ELR (cell line): ENCODE measurements at places on chromosomes 7 and 10.

DNA sequence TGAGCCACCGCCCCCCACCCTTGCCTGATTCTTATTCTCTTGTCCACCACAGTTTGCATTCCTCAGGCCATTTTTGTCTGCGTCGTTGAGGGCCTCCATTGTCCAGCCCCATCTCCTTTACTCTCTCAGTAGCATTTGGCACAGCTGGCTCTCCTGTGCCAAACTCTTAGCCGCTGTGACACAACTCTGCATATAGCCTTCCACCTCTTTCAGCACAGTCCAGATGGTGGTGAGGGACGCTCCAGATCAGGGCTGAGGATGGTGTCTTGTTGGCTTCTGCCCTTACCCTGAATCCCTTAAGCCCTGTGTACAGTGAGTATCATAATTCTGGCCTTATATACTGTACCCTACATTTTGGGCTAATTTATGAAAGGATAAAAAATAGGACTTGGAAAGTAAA lies 45.6 kb downstream of the BMPR1A start:
- no peak for DNase-seq

DNA sequence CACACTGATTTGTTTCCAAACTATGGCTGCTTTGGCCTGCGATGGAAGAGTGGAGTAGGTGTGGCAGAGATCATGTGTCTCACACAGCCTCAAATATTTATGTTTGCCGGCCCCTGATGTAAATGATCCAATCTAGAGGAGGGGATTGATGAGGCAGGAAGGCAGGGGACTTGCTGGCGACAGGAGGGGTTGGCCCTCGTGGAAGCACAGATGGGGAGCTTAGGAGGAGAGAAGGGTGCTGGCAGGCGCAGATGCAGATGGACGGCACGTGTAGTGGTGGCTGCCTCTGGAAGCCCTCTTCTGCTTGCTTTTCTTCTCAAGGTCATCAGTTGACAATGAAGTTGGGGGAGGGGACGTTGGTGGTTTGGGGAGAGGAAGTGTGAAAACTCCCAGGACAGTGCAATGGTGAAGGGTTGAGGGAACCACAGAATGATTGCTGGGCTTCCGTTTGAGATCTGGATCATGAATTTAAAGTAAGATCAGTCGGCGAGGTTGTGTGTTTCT lies 15.4 kb downstream of the COL13A1 start:
- DNase-seq = no peak

DNA sequence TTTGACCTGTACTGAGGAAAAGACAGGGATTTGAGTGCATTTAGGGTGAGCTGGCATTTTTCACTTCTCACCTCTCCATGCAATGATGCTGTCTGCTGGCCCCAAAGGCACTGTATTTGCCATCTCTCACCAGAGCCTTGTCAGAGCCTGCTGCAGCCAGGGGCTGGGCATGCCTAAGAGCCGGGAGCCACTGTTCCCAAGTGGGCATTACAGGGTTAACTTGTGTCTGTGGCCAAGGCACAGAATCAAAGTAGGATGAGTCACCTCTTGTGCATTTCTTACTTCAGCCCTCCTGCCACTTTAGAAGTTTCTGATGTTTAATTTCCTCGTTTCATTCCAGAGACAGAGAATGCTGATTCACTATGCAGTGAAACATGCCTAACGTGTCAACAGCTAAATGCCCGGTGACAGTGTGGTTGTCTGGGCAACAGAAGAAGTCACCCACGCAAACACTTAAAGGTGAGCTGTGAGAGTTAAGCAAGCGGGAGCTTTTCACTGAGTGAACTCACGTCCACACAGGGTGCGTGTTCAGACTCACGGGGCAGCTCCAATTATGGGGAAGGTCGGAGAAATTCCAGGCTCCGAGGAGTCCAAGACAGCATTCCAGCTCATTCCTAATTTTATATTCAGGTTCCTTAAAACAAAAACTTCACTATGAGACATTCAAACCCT lies 57.1 kb upstream of the IGFBP3 start:
- peak; percentile 98 for DNase-seq

DNA sequence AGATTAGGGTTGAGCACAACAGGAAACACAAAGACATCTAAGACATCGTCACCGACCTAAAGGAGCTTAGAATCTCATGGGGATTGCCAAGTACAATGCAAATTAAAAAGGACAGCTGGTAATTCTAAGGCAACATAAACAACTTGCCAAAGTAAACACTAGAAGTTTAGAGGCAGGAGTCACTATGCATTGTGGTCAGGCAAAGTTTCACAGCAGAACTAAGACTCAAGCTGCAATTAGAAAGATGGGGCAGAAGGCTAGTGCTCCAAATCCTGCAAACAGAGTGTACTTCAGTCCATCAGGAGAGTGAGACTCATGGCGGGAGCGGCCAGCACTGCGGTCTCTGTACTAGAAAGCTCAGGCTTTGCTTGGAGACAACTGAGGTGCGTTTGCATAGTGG lies 52.7 kb downstream of the HIPK2 start:
- DNase-seq = peak; percentile 55

DNA sequence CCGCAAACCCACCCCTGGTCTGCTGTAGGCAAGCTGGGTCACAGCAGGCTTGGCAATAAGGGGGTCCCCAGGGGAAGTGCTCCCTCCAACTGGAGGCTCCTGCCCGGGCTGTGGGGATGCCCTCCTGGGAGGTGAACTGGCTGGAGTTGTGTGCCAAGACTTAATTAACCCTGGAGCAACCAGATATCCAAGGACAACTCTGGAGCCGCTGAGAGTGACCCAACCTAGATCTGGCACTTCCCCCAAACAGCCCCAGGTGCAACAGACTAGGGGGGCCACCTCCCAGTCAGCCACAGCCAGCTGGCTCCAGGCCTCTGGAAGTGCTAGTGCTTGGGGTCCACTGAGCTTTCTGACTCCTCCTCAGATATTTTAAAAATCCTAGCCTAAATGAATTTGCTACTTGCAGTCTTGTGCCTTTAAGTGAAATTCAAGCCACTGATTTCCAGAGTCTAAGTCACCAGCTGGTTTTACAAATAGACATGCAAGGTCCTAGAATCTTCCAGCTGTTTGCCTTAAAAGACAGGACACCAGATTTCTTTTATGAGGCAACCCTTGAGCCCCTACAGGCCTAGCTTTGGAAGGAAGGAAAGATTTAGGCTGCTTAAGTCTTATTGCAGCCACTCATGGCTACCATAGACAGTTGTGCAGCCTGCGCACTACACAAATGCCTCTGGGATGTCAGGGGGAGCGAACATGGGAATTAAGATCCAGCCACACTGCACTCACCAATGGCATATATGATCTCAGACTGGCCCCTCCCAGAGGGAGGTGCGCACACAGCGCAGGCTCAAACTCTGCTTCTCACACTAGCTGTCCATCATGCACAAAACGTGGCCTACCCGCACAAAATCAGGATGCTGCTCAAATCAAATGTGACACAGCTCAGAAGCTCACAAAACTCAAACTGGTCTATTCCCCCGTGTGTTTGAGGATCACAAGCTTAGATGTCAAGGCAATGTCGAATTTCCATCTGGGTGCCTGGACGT lies 42.6 kb upstream of the MYL10 start:
- no peak for DNase-seq

GRCh38 chr7:109094-109493 lies 83.3 kb upstream of the FAM20C start:
- no peak for DNase-seq

GRCh38 chr10:51001587-51001986 lies 72.7 kb upstream of the PRKG1 start:
- DNase-seq = peak; percentile 54
